Stomach (tissue), 19 donors: ENCODE measurements at places on chromosomes 4 and X.

GRCh38 chrX:123184866-123185276, 793 bp downstream of the GRIA3 start:
- DNase-seq: no peak

GRCh38 chr4:123921339-123921738, 524.7 kb downstream of the SPRY1 start:
- DNase-seq: peak; percentile 14

DNA sequence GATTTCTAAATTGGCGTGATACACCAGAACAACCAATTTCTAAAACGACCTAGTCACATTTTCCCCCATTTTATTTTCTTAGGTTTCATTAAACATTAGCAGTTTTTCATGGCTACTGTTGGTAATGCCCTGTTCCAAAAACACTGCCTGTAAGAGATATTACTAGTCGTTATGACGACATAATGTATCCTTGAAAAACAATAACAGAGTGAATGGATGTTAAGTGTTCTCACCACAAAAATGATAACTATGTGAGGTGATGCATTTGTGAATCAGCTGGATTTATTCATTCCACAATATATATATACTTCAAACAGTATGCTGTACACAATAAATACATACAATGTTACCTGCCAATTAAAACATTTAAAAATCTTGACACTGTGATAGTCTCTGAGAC, 1147.6 kb upstream of the PCDH10 start:
- no peak for DNase-seq

DNA sequence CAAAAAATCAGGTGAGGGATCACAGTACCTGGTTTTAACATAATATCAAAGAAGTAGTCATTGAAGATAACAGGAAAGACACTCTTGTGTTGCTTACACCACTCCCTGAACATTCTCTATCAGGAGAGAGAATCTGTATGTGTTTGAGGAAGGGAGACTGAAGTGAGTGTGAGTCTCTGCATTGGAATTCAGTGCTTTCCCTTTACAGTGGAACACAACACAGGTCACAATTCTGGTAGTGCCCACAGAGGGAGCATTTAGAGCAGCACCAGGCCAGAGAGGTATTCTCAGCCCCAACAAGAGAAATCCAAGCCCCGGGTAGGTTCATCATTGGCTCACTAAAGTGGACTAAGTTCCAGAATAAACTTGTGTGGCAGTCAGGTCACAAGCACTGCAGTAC, 64.7 kb upstream of the UBQLN2 start:
- DNase-seq: no peak

DNA sequence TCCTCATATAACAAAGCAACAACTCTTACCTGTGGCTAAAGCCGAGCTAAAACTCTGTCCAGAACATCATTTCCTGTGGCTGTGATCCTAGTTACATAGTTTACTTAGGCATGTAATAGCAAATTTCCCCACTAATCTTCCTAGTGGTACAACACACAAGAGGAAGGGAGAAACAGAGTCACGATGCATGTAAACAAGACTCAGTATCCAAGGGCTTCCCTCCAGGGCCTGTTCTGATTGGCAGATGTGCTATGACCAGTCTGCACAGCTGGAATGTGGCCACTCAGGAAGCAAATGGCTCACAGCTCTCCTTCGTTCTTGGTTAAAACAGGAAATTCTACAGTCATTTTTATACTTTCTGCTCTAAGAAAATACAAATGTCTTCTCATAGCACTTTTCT, 49.2 kb upstream of the PRSS48 start:
- no peak for DNase-seq

- no peak for DNase-seq
Measured at GRCh38 chrX:41802958-41803357, 79.0 kb downstream of the GPR82 start.

DNA sequence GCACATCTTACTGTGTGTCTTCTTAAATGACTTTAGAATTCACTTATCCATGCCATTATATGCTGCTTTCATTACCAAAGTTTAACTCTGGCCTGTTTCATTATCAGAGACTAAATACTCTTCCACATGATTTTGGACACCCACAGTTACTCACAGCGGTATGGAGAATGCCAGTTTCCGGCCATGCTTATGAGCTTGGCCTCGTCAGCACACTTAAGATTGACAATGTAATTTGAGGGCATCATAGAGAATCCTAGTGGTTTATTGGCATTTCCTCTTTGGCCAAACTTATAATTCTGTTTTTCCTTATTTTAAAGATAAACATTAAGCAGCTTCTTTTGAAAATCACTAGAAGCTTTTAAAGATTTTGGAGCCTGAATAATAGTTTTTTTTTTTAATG, 104.5 kb downstream of the IRF2 start:
- no peak for DNase-seq
